ENCODE measurements at places on chromosomes 7 and 10.

- no peak for DNase-seq
Observed at GRCh38 chr10:7609556-7609955, 57.2 kb downstream of the ITIH5 start.

DNA sequence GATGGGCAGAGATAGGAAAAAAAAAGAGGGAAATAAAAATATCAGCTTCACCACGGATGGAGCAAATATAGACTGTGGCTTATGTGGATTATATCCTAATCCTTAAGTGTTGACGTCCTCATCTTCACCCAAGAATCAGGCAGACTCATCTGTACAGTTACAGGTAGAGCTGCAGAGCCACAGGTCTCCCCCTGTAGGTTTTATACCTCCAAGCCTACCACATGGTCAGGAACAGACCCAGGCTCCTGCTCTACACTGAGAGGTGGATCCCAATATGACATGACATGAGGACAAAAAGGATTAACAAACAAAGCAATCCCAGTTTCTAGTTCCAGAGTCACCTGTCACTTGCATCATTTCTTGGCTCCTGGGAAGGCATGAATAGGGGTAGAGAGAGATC lies 400.8 kb downstream of the SEMA3D start:
- DNase-seq: no peak

DNA sequence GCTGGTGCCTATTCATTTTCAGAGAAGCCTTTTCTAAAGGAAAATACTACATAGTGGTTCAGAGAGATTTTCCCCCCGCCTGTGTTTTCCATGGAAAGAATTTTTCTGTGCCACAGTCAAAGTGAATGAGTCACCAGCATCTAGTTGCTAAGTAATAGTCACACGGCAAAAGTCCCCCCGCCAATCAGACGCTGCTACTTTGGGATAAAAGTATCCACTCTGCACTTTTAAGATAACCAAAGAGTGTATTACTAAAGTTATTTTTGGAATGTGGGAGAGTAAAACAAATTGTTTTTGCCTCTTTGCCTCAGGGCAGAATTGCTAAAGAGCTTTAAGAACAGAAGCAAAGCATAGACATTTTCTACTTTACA lies 23.5 kb downstream of the ABLIM1 start:
- peak; percentile 86 for DNase-seq

DNA sequence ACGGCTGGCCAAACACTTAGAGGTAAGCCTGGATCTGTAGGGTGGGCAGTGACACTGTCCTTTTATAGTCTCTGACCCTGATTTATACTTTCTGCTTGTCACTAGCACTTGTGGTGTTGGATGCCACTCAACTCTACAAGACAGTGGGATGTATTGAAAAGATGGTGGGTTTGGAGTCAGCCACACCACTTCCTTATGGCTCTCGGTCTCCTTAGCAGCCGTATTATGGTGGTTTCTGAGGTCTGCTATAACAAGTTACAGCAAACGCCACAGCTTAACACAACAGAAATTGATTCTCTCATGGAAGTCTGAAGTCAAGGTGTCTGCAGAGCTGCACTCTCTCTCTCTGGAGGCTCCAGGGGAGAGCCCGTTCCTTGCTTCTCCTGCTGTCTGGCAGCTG lies 14.7 kb downstream of the ITIH2 start:
- DNase-seq: no peak

DNA sequence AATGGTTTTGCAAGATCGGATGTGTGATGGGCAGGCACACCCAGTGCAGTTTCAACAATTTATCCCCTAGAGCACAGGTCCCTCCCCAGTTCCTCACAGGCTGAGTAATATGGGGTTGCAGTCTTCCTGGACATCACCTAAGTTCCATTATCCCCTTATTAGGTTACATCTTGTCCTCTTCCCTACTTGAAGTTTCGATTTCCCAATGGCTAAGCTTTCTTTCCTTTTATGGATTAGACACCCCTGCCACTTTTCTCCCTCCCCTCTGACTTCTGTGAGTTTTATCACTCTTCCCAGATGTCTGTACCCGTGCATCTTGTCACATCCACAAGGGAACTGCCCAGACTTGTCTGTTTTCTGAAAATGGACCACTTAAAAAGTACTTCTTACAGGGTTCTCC lies 2.4 kb upstream of the NIPSNAP2 start:
- no peak for DNase-seq

Measured in GM03348 (cell line).